GM03348 (cell line): ENCODE measurements at places on chromosomes 11 and 22.

- DNase-seq: no peak
Measured at GRCh38 chr22:42895087-42895486, 38.0 kb upstream of the ARFGAP3 start.

GRCh38 chr11:120513436-120514315 lies 2.1 kb downstream of the GRIK4 start:
- DNase-seq: no peak

GRCh38 chr11:78573681-78574080 lies 983 bp downstream of the NARS2 start:
- no peak for DNase-seq

GRCh38 chr11:78391424-78391823 lies 26.2 kb downstream of the GAB2 start:
- DNase-seq: no peak

- DNase-seq: no peak
Measured at GRCh38 chr11:12806113-12806512, 131.9 kb downstream of the TEAD1 start.

- no peak for DNase-seq
Measured at GRCh38 chr11:120722524-120722923, 211.0 kb downstream of the GRIK4 start.

DNA sequence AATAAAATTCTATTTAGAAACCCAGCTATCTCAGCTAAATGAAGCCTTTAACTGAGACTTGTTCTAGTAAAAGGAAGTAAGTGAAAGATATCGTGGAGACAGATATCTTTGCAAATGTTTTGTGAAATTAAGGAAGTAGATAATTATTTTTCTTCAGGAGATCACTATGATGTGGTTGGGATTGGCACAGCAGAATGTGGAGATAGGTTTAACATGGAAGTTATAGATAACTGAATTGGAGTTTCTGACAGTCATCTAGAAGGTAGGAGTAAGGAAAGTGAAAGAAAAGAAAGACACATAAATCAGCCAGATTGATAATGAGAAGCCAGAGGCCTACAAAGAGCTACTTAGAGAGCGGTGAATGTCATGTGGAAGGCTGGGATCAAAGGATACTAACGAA lies 4.7 kb upstream of the CASP5 start:
- DNase-seq: no peak

DNA sequence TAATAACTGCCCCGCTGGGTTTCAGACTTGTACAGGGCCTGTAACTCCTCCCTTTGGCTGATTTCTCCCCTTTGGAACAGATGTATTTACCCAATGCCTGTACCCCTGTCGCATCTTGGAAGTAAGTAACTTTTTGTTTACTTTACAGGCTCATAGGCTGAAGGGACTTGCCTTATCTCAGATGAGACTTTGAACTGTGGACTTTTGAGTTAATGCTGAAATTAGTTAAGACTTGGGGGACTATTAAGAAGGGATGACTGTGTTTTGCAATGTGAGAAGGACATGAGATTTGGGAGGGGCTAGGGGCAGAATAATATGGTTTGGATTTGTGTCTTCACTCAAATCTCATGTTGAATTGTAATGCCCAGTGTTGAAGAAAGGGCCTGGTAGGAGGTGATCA lies 62.0 kb downstream of the TRPC6 start:
- DNase-seq: no peak

DNA sequence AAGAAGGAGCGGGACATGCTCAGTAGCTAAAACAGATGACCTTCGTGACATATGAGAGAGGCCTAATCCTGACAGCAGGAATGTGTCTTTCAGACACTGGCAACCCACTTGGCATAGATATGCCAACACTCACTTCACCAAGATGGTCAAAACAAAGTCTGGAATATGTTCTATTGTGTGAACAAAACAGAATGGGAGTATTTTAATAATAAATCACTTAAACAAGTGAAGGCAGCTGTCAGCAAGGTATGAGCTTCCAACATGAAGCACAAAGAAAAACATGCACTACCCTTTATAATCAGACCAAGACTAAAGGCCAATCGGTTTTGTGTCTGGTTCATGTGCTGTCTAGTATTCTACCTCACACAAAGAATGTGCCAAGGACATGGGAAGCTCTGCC lies 23.1 kb downstream of the CCDC34 start:
- no peak for DNase-seq

- peak; percentile 36 for DNase-seq
Measured at GRCh38 chr11:66745356-66746235, 16.6 kb upstream of the SPTBN2 start.

GRCh38 chr22:44862981-44863860 lies 110.8 kb downstream of the ARHGAP8 start:
- no peak for DNase-seq

DNA sequence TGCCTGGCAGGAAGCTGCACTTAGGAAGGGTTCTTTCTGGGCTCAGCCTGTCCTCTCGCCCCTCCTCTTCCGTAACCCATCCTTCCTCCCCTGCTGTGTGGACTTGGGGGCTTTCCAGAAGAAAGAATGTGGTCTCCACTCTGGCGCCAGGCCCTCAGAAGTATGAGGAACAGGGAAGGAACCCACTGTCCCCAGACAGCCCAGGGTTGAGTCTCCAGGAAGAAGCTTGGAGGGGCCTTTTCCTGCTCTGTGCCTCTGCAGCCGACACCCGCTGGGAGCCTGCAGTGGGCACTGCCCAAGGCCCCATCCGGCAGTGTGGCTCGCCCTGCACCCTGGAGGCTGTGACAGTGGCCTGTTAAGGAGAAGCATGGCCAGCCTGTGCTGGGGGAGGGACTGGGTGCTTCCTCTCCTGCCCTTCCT lies 112.6 kb downstream of the ST3GAL4 start:
- no peak for DNase-seq

GRCh38 chr11:117418737-117419481 lies 91.3 kb downstream of the CEP164 start:
- no peak for DNase-seq
